ENCODE measurements at places on chromosomes 11 and 22. TPM values are rescaled to one million over a fixed set of nuclear protein-coding genes. Genes with fewer than 3 reads are reported as not detected.

DNA sequence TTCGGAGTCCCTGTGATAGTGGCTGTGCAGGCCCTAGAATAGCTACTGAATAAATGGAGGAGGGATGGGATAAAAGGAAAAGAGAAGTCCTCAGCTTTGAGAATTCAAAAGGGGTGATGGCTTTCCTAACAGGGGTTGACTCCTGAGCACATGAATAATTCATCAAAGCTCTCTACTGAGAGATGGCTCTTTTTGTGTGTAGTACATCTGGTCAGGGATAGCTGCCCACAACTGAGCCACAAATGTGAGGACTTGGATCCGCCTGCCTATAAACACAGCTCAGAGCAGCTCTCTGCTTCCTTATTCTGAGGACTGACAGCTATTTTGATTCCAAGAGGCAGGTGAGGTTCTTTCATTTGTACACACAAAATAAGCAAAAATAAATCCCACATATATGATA is 82.3 kb downstream of the USP35 start:
- no peak overlapping the region for H3K4me3 ChIP-seq

DNA sequence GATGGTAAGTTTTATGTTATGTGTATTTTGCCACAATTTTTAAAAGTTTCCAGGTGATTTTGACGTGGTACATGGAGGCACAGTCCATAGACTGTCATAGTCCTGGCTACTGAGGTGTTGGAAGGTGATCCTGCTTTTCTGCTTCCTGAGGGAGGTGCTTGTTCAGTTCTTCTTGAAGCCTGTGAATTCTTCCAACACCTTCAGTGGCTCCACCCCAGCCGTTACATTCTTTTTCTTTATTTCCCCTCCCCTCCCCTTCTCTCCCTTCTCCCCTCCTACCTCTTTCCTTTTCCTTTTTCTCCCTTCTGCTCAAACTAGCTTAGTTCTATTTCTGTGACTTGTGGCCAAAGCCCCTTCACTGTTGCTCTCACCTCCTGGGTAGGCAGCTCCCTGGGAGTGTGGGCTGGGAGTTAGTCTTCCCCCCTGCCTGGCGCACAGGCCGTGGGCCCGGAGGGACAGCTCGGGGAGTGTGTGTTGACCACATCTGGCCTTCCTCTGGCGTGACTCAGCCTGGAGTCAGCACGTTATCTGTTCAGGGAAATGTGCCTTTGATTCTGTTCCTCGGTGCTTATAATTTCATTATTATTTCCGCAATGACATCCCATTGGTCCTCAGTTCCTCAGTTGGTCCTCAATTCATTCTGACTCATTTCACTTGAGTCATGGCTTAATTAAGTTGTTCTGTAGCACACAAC is 566.2 kb downstream of the TBC1D22A start:
- peaks cover 10% of the 10 kb centered on the region for H3K27me3 ChIP-seq
- peaks cover 17% of the 10 kb centered on the region for H3K4me1 ChIP-seq
- H3K36me3 ChIP-seq, result no peaks in the 10 kb centered on the region
- H3K4me3 ChIP-seq, result no peak overlapping the region
- no peak overlapping the region for H3K27ac ChIP-seq
- DNase-seq, result peak; percentile 12

- H3K36me3 ChIP-seq, result no peaks in the 10 kb centered on the region
- no peaks in the 10 kb centered on the region for H3K27me3 ChIP-seq
- H3K4me1 ChIP-seq, result peaks cover 31% of the 10 kb centered on the region
- H3K4me3 ChIP-seq, result no peak overlapping the region
- peak overlapping the region; percentile 77 for H3K27ac ChIP-seq
Measured at GRCh38 chr11:121672630-121673487, 220.1 kb upstream of the SORL1-AS1 start.

DNA sequence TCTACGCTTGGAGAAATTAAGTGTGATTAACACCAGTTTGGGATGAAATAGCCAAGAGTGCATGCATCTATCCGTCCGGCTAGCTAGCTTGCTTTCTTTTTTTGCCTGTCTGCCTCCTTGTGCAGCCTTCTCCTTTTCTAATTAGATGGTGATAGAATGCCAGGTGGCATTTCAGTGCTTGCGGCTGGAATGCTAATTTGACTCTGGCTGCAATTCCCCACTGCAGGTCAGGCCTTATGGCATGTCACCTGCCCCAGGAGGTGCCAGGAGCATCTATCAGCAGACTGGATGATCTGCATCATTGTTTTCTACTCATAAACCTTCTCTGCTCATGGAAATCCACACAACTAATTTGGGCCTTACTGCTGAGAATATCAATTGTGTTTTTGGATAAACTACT is 51.1 kb upstream of the CABP7 start:
- no peaks in the 10 kb centered on the region for H3K27me3 ChIP-seq
- peaks cover 58% of the 10 kb centered on the region for H3K36me3 ChIP-seq
- H3K4me1 ChIP-seq, result no peaks in the 10 kb centered on the region
- no peak for DNase-seq

DNA sequence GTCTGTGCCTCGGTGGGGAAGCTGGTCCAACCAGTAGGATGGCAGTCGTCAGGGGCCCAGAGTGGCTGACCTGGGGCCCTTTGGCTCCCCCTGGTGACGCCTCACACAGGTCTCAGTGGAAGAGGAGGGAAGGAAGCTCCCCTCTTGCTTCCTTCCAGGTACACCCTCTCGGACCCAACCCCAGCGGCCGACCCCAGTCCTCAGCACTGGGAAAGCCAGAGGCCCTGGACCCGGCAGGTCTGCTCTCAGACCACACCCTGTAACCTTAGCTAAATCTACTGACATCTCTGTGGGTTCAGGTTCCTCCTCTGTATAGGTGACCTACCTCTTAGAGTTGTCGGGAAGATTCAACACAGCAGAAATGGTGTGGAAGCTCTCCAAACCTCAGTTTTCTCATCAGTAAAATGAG is 3.4 kb upstream of the SCUBE1 start:
- no peak overlapping the region for H3K4me3 ChIP-seq
- peak; percentile 42 for DNase-seq
- H3K27ac ChIP-seq, result no peak overlapping the region
- no peaks in the 10 kb centered on the region for H3K36me3 ChIP-seq

DNA sequence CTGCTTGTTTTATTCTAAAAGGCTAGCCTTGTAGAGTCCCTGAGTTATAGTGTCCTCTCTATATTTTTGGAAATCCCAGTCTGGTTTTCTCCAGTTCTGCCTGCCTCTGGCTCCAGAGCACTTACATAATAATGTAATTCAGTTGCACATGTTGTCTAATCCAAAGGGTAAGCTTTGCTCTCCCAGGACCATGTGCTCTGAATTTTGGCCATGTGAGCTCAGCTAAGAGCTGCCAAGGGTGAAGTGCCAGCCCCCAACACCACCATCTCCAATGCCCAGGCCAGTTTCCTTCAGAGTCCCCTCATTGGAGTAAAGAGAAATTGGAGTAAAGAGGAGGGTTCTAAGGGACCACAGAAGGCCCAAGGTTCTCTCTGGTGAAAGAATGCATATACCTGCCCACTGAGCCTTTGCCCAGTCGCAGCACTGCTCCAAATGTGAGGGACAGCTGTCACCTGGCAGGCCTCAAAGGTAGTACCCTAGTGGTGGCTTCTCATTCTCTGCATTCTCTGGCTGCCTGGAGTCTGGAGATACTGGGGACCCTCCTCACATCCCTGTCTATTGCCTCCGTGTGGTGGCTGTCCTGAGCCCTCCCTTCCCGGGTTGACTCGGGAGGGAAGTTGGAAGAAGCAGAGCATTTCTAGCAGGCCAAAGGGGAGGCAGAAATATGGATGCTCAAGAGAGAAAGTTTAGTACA is 4.9 kb downstream of the CRY2 start:
- H3K36me3 ChIP-seq, result peaks cover 25% of the 10 kb centered on the region
- peaks cover 50% of the 10 kb centered on the region for H3K4me1 ChIP-seq
- H3K4me3 ChIP-seq, result no peak overlapping the region
- H3K27me3 ChIP-seq, result no peaks in the 10 kb centered on the region

DNA sequence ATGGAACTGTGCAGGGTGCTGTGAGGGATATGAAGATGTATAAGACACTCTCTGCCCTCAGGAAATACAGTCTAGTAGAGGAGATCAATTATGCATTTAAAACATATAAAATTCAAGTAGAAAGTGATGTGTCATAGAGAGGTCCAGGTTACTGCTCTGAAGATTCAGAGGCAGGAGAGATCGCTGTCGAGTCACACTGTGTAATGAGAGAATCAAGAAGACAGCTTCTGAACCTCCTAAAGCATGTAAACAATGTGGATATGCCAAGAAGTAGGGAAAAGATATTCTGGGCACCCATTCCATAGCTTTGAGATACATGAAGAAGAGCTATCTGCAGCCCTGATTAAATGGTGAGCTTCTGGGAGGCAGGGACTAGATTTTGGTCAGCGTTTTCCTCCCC is 16.7 kb downstream of the SSH3 start:
- H3K36me3 ChIP-seq, result no peaks in the 10 kb centered on the region
- no peaks in the 10 kb centered on the region for H3K27me3 ChIP-seq
- no peak overlapping the region for H3K27ac ChIP-seq
- H3K4me1 ChIP-seq, result peaks cover 7% of the 10 kb centered on the region
- DNase-seq, result no peak
- no peak overlapping the region for H3K4me3 ChIP-seq

DNA sequence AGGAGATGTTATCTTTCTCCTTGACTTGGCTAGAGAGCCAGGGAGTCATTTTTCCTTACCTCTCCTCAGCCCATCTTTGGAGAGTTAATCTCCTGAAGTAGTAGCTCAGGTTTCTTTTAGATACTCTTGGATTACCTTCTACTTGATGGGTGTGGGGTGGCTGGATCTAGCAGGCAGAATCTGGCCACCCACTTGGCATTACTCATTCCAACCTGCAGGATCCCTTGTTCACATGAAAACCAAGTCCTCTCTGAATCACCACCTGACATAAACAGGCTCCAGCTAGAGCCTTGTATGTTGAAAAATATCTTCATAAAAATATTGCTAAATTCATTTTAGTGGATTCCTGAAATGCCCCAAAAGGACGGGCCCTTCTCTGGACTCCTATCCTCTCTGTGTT is 250.6 kb upstream of the PLET1 start:
- no peak overlapping the region for H3K27ac ChIP-seq
- H3K27me3 ChIP-seq, result peaks cover 9% of the 10 kb centered on the region
- H3K36me3 ChIP-seq, result no peaks in the 10 kb centered on the region
- H3K4me3 ChIP-seq, result no peak overlapping the region
- no peaks in the 10 kb centered on the region for H3K4me1 ChIP-seq

ZNF214 gene
- 3.4 TPM for total RNA-seq

PRODH gene
- total RNA-seq, result 7.1 TPM

MYEOV gene
- total RNA-seq, result 0.62 TPM

PRG2 gene
- 1.0 TPM for total RNA-seq

MYO7A gene
- 3.8 TPM for total RNA-seq

RHOD gene
- total RNA-seq, result 14.2 TPM

DNAJB7 gene
- total RNA-seq, result not detected

ZNRF3 gene
- total RNA-seq, result 5.5 TPM

DEUP1 gene
- total RNA-seq, result 0.04 TPM

UBQLN3 gene
- 0.13 TPM for total RNA-seq

CPT1B gene
- 46.2 TPM for total RNA-seq

CD81 gene
- total RNA-seq, result 187 TPM

IL10RA gene
- total RNA-seq, result 4.8 TPM
